ENCODE measurements at places on chromosomes 1 and 21. TPM values are rescaled to one million over a fixed set of nuclear protein-coding genes. Genes with fewer than 3 reads are reported as not detected.

GRCh38 chr1:39490596-39491145 lies 765 bp upstream of the BMP8A start:
- H3K4me1 ChIP-seq = peaks cover 28% of the 10 kb centered on the region
- peaks cover 14% of the 10 kb centered on the region for H3K36me3 ChIP-seq
- peak; percentile 18 for DNase-seq
- H3K4me3 ChIP-seq = no peak overlapping the region
- H3K27ac ChIP-seq = no peak overlapping the region

Gene PADI4
- total RNA-seq = 11.2 TPM

DNA sequence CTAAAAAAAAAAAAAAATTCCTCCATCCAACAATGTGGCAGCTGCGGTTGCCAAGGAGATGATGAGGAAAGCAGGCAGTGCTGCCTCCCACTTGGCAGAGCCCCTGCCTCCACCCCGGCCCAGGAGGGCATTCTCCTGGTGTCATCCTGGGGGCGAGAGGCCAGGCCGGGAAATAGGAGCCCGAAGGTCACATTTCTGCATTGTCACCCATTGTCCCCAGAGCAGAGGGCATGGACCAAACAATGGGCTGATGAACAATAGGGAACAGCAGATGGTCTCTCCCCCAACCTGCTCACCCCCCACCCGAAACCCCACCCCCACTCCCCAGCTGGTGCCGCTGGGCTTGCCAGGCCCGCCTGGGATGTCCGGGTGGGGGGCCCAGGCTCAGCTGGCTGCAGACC lies 37.3 kb downstream of the CAMK2N1 start:
- H3K27me3 ChIP-seq = no peaks in the 10 kb centered on the region
- peaks cover 13% of the 10 kb centered on the region for H3K4me1 ChIP-seq
- H3K27ac ChIP-seq = no peak overlapping the region
- H3K36me3 ChIP-seq = no peaks in the 10 kb centered on the region
- H3K4me3 ChIP-seq = no peak overlapping the region

- no peaks in the 10 kb centered on the region for H3K36me3 ChIP-seq
- peaks cover 7% of the 10 kb centered on the region for H3K27me3 ChIP-seq
- DNase-seq = no peak
- peak overlapping the region; percentile 33 for H3K27ac ChIP-seq
- H3K4me1 ChIP-seq = peaks cover 22% of the 10 kb centered on the region
These were observed 876 bp upstream of the NAV1 start for GRCh38 chr1:201537891-201538611.

Gene C1orf94
- total RNA-seq = 0.40 TPM

Gene ITLN1
- 1.1 TPM for total RNA-seq

GRCh38 chr1:213138892-213139291 lies 87.9 kb downstream of the RPS6KC1 start:
- H3K27me3 ChIP-seq = no peaks in the 10 kb centered on the region
- no peaks in the 10 kb centered on the region for H3K36me3 ChIP-seq
- no peak overlapping the region for H3K27ac ChIP-seq
- no peak for DNase-seq
- H3K4me1 ChIP-seq = no peaks in the 10 kb centered on the region

DNA sequence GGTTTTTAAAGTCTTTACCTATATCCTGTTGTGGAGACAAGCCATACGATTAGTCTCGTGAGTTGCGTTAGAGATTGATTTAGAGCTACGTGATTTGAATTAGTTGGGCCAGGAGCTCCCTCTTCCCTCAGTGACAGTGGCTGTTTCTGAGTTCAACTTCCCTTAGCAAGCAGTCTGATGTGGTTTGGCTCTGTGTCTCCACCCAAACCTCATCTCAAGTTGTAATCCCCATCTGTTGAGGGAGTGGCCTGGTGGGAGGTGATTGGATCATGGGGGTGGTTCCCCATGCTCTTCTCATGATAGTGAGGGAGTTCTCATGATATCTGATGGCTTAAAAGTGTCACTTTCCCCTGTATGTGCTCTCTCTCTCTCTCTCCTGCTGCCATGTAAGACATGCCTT lies 192.9 kb upstream of the PTGFR start:
- H3K4me1 ChIP-seq = no peaks in the 10 kb centered on the region
- no peak for DNase-seq
- no peaks in the 10 kb centered on the region for H3K27me3 ChIP-seq

- DNase-seq = no peak
- peak overlapping the region; percentile 24 for H3K4me3 ChIP-seq
- H3K36me3 ChIP-seq = no peaks in the 10 kb centered on the region
- H3K27me3 ChIP-seq = no peaks in the 10 kb centered on the region
- peak overlapping the region; percentile 16 for H3K27ac ChIP-seq
- H3K4me1 ChIP-seq = peaks cover 24% of the 10 kb centered on the region
These were observed 641 bp upstream of the ZBTB21 start for GRCh38 chr21:42010507-42011495.

GRCh38 chr1:35112668-35113067 lies 33.5 kb downstream of the ZMYM1 start:
- no peak overlapping the region for H3K4me3 ChIP-seq
- H3K27ac ChIP-seq = no peak overlapping the region
- H3K36me3 ChIP-seq = peaks cover 6% of the 10 kb centered on the region
- DNase-seq = no peak

GRCh38 chr1:205505791-205506190 lies 1.3 kb downstream of the CDK18 start:
- DNase-seq = no peak
- peaks cover 4% of the 10 kb centered on the region for H3K36me3 ChIP-seq
- H3K4me1 ChIP-seq = peaks cover 54% of the 10 kb centered on the region

Gene LCE1B
- total RNA-seq = not detected

Gene SLAMF7
- total RNA-seq = 0.59 TPM

DNA sequence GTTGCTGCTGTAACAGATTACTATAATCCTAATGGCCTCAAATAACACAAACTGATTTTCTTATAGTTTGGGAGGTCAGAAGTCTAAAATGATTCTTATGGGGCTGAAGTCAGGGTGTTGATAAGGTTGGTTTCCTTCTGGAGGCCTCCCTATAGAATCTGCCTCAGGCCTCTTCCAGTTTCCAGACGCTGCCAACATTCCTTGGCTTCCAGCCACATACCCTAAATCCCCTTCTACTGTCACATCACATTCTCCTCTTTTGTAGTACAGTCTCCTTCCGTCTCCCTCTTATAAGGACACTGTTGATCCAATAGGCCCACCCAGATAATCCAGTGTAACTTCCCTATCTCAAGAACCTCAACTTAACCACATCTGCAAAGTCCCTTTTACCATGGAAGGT lies 145.3 kb upstream of the NCAM2 start:
- no peaks in the 10 kb centered on the region for H3K4me1 ChIP-seq
- H3K36me3 ChIP-seq = no peaks in the 10 kb centered on the region
- no peak overlapping the region for H3K4me3 ChIP-seq
- no peaks in the 10 kb centered on the region for H3K27me3 ChIP-seq
- DNase-seq = no peak

DNA sequence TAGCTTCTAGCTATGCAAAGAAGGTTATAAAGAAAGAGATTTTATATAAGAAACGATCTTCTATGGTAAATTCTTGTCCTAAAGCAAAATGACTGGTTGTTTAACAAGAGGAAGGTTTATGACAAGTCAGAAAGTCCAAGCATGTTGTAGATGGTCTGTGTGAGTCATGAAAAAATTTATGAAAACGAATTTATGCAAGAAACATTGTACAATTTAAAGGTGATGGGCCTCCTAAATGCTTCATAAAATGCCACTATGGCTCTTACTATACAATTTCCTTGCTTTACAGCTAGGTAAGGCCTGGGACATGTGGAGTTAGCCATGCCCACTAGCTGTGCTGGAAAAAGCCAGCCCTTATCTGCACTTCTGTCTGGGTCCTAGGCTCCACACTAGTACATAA lies 125.4 kb downstream of the PTGER3 start:
- no peak overlapping the region for H3K4me3 ChIP-seq
- H3K27ac ChIP-seq = no peak overlapping the region
- no peak for DNase-seq
- H3K27me3 ChIP-seq = no peaks in the 10 kb centered on the region

- no peaks in the 10 kb centered on the region for H3K4me1 ChIP-seq
- H3K36me3 ChIP-seq = no peaks in the 10 kb centered on the region
- no peak overlapping the region for H3K27ac ChIP-seq
- DNase-seq = no peak
- H3K4me3 ChIP-seq = no peak overlapping the region
These were observed 953.8 kb upstream of the ADGRL2 start for GRCh38 chr1:80846966-80847365.

DNA sequence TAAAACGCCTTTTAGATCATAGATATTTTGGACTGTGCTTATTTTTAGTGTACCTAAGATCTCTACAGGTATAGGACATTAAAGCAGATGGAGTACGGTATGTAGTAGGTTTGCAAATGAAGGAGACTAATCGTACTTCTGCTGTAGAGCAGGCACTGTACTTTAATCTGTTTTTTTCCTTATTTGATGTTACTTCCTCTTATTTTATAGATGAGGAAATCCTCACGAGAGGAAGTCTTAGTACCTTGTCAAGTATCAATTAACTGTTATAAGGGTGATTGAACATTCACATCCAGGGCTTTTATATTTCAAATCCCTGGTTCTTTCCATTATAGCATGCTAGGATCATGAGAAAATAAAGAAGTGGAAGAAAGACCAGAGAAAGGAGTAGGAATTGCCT lies 41.1 kb downstream of the CACHD1 start:
- no peak overlapping the region for H3K4me3 ChIP-seq
- H3K27ac ChIP-seq = no peak overlapping the region
- no peaks in the 10 kb centered on the region for H3K27me3 ChIP-seq
- H3K4me1 ChIP-seq = peaks cover 7% of the 10 kb centered on the region
- no peak for DNase-seq
- no peaks in the 10 kb centered on the region for H3K36me3 ChIP-seq

DNA sequence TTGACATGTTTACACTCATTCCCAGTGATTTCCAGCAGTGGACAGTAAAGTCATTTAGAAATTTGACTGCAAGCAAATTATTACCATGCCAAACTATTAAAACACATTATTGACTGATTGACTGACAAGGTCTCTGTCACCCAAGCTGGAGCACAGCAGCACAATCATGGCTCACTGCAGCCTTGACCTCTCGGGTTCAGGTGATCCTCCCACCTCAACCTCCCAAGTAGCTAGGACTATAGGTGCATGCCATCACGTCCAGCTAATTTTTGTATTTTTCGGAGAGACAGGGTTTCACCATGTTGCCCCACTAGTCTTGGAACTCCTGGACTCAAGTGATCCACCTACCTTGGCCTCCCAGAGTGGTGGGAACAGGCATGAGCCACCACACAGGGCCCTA lies 24.2 kb downstream of the PTP4A2 start:
- no peaks in the 10 kb centered on the region for H3K27me3 ChIP-seq
- no peak overlapping the region for H3K4me3 ChIP-seq
- no peaks in the 10 kb centered on the region for H3K4me1 ChIP-seq
- H3K36me3 ChIP-seq = peaks cover 13% of the 10 kb centered on the region

Gene GUCA2A
- total RNA-seq = not detected

Gene DESI2
- total RNA-seq = 47.1 TPM

Gene CYP4Z1
- total RNA-seq = 2.5 TPM

Gene OR2T35
- total RNA-seq = not detected

DNA sequence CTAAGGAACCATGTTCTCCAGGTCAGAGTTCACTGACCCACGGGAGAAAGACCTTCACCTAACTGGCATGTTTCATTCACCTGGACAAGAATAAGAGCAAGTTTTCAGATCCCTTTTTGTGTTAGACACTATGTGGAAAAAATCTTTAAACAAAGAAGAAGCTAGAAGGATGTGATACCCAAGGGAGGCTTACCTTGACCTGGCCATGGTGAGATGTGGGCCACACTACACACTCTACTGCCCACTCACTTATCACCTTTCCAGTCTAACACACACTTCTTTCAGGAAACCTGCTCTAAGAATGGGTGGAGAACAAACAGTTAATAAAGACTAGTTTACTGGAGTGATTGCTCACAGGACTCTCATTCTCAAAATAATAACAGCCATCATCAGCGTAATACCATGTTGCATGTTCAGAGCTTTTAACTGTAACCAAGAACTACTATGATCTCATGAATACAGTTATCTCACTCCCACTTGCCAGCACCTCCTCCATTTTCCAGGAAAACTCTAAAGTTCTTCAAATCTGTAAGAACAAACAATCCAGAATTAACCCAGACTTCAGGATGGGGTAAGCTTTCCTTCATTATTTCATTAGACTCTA lies 1.4 kb downstream of the RGS8 start:
- no peaks in the 10 kb centered on the region for H3K27me3 ChIP-seq
- H3K4me3 ChIP-seq = no peak overlapping the region
- no peak overlapping the region for H3K27ac ChIP-seq
- DNase-seq = no peak

DNA sequence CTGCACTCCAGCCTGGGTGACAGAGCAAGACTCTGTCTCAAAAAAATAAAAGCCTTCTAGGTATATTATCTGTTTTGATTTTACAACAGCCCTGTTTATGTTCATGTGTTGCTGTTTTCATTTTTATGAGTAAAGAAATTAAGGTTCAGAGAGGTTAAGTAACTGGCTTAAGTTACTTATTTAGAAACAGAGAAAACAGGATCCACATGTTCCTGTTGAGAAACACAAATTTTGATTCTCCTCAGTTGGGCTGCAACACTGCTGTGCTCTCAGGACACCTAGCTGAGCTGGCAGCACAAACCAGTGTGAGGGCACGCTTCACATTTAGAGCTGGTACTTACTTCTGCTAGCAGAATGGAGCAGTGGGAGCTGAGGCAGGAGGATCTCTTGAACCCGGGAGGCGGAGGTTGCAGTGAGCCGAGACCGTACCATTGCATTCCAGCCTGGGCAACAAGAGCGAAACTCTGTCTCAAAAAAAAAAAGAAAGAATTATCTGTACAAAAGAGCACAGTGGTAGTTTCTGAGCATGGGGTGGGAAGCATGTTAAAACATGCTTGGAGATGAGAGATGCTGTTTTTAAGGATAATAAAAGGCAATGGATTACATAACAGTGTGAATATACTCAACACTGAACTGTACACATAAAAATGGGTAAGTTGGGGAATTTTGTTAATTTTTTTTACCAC lies 2.4 kb downstream of the SPRTN start:
- H3K4me3 ChIP-seq = no peak overlapping the region
- DNase-seq = no peak
- peaks cover 16% of the 10 kb centered on the region for H3K36me3 ChIP-seq
- no peaks in the 10 kb centered on the region for H3K27me3 ChIP-seq

DNA sequence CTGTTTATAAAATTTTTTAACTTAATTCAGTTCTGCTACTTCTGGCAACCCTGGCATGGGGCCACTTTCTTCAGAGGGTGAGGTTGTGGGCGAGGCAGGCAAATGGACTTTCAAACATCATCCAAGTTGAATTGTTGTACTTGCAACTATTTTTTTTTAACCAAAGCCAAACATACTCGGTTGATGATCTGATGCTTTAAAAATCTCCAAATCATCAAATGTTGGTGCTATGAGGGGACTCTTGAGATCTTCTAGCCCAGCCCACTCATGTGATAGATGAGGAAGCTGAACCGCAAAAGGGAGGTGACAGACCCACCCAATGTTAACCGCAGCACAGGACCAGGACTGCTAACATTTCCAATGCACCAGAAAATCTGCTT lies 6.7 kb downstream of the SLC1A7 start:
- H3K4me3 ChIP-seq = no peak overlapping the region
- no peaks in the 10 kb centered on the region for H3K36me3 ChIP-seq
- DNase-seq = no peak
- no peaks in the 10 kb centered on the region for H3K4me1 ChIP-seq
- H3K27me3 ChIP-seq = no peaks in the 10 kb centered on the region

All from spinal cord (tissue), 10 donors.